CD4-positive, alpha-beta memory T cell (primary cell): ENCODE measurements at places on chromosomes 1 and 21. TPM values are rescaled to one million over a fixed set of nuclear protein-coding genes. Genes with fewer than 3 reads are reported as not detected.

The PODN gene
- total RNA-seq: not detected

The CELA3B gene
- total RNA-seq: not detected

The SETD4 gene
- 30.3 TPM for total RNA-seq

The GPR25 gene
- total RNA-seq: 7.7 TPM

- DNase-seq: no peak
These were observed 1.1 kb upstream of the TMEM167B start for GRCh38 chr1:109089242-109090015.

DNA sequence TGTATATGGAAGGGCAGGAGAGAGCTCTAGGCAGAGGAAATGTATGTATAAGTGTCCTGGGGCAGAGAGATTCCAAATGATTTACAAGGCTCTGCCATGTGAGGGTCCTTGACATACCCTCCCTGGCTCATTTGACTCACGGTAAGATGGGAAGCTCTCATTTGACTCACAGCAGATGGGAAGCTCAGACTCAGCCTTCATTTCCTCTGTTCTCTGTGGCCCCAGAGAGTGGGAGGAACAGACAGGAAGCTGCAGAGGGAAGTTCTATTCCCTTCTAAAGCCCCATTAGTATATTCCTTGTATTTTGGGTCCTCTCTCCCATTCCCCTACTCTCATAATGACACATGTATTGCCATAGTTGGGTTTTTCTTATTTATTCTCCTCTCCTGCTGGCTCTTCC lies 44.9 kb downstream of the FOXD2 start:
- DNase-seq: no peak

DNA sequence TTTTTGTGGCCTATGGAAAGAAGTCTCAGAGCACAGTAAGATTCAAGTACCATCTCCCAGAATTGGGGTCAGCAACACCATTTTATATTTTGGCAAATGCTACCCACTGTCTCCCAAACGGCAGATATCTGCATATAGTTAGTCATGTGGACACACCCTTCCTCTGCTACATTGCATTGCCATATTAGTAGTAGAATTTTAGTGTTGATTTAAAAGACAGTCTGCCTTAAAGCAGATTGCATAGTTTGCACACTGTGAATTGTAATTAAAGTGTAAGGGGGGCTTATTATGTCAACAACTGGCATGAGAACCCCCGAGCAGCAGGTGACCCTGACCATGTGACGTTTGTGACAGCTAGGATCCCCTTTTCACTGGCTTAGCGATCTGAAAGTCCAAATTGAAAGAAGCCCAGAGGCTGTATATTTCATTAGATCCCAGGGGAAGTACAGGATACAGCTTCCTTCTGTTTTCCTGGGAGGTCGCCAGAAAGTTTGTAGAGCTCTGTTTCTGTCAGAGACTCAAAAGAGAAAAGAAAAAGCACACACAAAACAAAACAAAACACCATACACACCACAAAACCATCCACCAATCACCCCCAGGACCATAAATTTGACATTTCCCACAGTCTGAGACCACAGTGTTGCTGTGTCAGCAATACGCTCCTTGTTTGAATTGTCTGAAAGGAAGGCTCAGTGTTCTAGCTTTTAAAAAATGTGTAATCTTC lies 172.4 kb downstream of the NFIA start:
- DNase-seq: no peak

DNA sequence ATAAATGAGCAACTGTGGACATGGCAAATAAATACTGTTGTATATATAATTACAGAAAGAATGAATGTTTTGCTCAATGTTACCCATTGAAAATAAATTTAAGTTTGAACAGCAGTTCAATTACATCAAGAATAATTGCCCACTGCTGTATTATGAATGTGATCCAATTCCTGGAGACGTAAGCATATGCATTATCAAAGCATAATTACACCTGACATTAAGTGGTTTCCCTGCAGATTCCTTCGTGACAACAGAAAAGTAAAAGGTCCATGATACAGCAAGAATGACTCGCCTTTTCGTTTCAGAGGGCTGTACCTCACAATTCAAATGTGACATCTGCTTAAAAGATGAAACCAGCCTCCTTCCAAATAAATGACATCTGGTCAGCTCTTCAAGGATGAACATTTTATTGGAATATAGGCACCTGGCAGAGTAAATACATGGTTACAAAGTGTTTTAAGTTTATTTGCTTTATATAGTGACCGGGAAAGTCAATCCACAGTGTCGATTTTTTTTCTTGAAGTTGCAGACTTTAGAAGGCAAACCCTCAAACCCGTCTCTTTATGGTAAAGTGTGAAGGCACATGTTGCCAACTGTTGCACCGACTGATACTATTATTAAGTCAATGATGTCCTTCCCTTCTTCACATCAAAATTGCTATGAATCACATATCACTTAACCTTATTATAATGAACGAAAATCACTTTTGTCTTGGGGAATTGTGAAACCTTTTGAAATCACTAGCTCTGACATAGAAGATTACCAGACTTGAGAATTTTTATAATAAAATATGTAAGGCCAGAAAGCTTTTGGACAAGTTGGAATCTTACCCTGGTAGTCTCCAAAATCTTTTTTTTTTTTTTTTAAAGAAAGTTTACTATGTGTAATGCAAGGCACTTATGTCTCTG lies 36.2 kb upstream of the EDEM3 start:
- DNase-seq: no peak

The LCE6A gene
- not detected for total RNA-seq

The FALEC gene
- not detected for total RNA-seq

DNA sequence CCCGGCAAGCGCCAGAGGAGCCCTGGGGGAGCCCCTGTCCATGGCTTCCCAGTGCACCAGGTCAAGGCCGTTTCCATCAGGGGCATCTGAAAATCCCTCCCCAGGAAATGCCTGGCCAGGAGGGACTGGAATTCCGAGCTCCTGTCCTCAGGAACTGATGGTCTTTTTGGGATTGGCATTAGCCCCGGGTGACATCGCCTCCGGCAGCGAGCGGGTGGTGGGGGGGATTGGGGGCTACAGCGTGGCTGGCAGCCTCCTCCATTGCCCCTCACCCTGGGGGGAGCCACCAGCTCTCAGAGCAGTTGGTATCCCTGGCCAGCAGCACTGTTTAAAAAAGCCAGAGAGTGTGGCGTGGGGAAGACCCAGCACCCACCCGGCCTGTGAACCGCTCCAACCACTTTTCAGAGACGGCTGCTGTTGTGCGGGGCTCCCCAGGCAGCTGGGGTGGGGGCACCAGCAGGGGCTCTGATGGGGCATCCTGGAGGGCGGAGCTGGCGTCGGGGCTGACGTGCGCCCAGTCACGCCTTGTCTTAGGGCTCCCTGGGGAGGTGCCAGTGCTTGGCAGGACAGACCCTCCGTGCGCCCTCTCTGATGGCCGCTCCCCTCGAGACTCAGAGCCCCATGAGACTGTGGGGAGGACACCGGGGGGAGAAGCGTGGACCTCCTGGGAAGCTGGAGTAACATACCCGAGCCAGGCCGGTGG lies 62.9 kb upstream of the TTC34 start:
- no peak for DNase-seq

- DNase-seq: no peak
These were observed 39.5 kb downstream of the ERI3 start for GRCh38 chr1:44315521-44315920.

GRCh38 chr1:28740118-28740517 lies 3.4 kb downstream of the YTHDF2 start:
- no peak for DNase-seq

- peak; percentile 1 for DNase-seq
These were observed 123.9 kb downstream of the PTBP2 start for GRCh38 chr1:96845464-96845863.

The RGS1 gene
- 12.0 TPM for total RNA-seq

The PPIAL4G gene
- total RNA-seq: 4.2 TPM

The BTBD8 gene
- total RNA-seq: 7.5 TPM

GRCh38 chr1:2935751-2936390 lies 85.4 kb upstream of the ACTRT2 start:
- no peak for DNase-seq

- no peak for DNase-seq
These were observed 14.5 kb downstream of the HHAT start for GRCh38 chr1:210342986-210343780.

DNA sequence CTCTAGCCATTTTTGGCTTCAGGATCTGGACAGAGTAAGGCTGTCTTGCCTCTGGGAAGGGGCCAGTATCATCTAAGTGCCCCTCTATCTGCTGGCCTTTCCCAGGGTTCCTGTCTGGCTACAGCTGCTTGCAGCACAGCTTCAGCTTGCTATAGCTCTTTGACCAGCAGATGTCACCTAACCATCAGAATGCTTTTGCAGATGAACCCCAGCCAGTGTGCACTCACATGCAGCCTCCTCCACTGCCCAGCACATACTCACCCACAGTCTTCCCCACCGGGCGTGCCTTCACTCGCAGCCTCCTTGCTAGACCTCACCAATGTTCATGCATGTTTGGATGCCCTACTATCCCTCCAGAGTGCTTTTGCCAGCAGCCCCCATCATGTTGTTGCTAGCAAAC lies 769.0 kb downstream of the BRINP3 start:
- DNase-seq: no peak

GRCh38 chr21:36908260-36908908 lies 58.1 kb downstream of the HLCS start:
- DNase-seq: no peak

- no peak for DNase-seq
These were observed 38.7 kb downstream of the CFH start for GRCh38 chr1:196690582-196690981.

- no peak for DNase-seq
These were observed 64.4 kb upstream of the TLR5 start for GRCh38 chr1:223207293-223208066.

GRCh38 chr1:178023181-178023618 lies 53.3 kb upstream of the SEC16B start:
- no peak for DNase-seq

GRCh38 chr1:241531195-241532161 lies 700 bp upstream of the KMO start:
- DNase-seq: peak; percentile 70

- DNase-seq: no peak
These were observed 43.8 kb downstream of the RBM11 start for GRCh38 chr21:14259747-14260146.

The LEMD1 gene
- total RNA-seq: 1.3 TPM

DNA sequence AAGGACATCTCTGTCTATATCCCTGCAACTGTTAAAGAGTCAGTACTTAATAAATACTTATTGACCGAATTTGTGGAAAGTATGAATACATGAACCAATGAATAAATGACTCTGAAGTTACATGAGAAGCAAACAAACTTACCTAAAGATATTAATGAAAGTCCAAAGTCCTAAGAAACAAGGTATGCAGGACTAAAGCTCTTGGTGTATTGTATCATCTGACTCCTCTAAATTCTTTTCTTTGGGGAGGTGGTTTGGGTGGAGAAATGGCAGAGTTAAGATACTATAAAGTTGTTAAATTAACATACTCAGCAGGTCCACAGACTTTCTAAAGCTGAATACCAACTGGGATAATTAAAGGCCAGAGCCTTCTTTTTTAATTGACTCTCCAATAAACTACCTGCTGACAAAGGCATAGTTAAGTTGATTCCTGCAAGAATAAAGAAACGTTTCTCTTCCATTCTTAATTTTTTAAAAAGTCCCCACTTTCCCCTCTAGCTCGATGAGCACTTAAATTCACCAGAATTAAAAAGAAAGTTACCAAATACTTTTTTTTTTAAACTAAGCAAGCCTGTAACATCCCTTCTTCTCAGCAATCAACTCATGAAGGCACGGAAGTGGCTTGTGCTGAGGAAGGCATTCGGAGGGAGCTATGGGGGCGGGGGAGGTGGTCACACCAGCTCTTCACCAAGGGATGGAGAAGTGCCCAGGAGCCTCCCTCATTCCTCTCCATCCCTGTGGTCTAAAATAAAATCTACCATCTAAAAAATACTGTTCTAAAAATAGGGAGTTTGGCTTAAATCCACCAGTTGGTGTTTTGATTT lies 61.1 kb downstream of the GADD45A start:
- no peak for DNase-seq

GRCh38 chr1:106680216-106680615 lies 376.3 kb upstream of the PRMT6 start:
- no peak for DNase-seq

GRCh38 chr1:83845437-83846071 lies 153.4 kb downstream of the TTLL7 start:
- DNase-seq: no peak

DNA sequence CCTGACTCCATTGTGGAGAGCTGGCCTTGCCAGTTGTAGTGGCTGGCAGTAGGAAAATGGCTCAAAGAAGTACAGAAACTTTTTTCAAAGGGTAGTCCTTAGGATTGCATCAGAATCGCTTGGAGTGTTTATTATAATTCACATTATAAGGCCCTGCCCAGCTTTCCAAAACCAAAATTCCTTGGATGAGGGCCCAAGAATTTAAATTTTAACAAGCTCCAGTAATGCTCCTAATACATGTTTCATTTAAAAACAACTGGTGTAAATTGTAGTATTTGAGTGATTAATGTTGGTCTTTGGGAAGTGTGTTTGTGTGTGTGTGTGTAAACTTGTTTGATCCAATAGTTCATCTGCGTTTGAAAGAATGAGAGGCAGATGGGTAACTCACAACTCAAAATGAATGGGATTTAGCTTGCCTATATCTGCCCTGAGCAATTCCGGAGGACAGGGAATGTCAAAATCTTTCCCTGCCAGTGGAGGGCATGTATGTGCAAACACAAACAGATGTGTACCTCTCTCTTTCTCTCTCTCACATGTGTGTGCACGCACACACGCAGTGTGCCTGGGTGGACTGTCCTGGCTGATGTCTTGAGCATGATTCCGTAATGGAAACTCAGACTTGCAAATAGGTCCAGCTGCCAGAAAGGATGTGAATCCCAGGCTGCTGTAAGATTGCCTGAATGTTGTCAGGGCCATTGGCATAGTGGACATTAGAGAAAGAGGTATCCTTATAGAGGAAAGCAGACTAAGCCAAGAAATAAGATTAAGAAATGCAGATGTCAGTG lies 293.1 kb downstream of the LMX1A start:
- no peak for DNase-seq

DNA sequence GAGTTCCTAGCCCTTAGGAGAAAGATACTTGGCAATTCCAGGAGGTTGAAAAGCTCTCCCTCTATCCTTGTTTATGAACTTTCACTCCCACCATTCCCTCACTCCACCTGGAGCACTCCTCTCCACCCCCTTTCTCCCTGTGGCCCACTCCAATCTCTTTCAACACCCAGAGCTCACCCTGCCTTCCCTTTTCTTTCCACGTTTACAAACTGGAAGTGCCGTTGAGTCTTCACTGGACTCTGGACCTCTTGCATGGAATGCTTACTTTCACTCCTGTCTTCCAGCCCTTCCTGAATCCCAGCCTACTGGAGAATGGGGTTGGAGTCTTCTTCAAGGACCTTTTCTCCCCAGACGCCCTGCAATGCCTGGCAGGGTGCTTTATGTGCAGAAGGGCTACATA lies 198.5 kb downstream of the RHOU start:
- DNase-seq: no peak

DNA sequence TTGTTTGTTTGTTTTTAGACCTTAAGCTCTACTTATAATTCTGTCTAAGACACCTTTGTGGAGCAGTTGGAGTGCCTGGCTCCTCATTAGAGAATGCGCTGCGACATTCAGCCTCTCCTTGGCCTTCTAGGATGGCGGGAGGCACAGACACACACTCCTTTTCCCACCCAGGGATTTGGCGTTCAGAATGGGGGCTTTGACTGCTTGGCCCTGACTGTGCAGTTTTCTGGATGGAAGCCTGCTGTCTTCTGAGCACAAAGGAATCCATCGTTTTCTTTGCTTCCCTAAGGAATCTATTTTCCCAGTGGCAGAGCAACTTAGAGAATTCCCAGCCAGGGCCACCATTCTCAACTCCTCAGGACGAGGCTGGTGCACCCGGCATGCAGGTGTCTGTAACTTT lies 83.6 kb downstream of the GALNT2 start:
- DNase-seq: no peak

The UROD gene
- total RNA-seq: 52.0 TPM

The SZT2 gene
- total RNA-seq: 153 TPM

The PCP4 gene
- total RNA-seq: not detected

The CRNN gene
- not detected for total RNA-seq
